ENCODE measurements at places on chromosomes 5 and 9. TPM values are rescaled to one million over a fixed set of nuclear protein-coding genes. Genes with fewer than 3 reads are reported as not detected.

Gene WHRN
- total RNA-seq: 0.20 TPM

DNA sequence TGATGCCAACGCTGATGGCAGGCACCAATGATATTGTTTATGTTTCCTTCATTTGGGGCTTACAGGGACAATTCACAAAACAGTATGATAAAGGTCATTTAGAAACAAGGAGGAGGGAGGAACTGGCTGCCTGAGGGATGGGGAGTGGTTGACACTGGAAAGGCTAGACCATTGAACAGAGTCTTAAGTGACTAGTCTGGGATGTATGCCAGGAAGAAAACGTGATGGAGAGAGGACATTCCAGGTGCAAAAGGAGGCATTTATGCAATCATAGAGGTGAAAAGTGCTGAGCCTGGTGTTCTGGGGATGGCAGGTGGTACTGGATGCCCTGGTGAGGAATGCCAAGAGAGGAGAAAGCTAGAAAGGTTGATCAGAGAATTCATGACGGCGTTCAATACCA lies 153.4 kb downstream of the ZNF462 start:
- DNase-seq: no peak

DNA sequence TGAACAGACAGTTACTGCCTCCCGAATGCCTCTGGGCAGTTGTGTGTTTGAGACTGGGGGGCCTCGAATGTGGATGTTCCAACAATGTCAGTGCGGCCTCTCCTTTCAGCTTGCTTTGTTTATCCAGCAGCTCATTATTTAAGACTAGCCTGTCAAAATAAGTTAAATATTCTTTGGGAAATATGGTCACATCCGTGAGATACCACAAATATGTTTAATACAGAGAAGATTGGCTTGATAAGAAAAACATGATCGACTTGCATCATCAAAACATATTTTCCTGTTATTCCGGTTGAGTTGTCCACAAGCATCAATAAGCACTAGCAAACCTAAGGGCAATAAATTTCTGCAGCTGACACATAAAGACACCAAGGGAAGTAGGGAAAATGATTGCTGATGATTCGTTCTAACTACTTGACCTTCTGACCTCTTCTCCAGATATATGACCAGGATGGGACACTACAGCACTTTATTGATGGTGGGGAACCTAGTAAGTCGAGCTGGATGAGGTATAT lies 66.5 kb downstream of the PRDM6 start:
- peak; percentile 42 for DNase-seq

Gene LECT2
- total RNA-seq: not detected

Gene OTULINL
- 0.40 TPM for total RNA-seq

GRCh38 chr9:110217656-110218099 lies 9.7 kb upstream of the C9orf152 start:
- peak; percentile 70 for DNase-seq

GRCh38 chr9:33697171-33697570 lies 98.2 kb upstream of the PRSS3 start:
- DNase-seq: no peak

DNA sequence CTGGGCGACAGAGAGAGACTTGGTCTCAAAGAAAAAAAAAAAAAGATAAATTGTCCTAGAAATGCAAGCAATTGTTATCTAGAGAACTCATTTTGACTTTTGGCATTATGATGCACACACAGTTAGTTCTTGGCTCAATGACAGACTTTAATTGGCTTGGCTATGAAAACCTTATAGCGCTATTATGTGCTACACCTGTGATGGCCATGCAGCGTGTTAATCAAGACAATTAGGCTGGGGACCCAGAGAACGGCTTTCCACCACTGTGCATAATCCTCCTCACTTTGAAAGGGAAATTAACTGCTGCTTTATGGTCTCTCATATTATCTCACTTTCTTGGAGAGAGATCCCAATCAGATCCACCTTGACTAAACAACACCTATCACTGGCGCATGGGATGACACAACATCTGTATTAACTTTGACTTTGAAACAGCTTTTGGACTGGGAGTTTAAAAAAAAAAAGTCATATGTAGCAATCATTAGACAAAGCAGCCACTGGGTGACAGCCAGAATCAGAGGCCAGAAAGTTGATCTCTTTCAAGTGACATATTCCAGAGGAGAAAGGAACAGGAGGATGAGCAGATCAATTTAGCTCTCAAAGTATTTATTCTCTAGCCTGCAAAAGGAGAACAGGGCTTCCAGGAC lies 132.5 kb downstream of the PPP2R2B start:
- DNase-seq: no peak

- peak; percentile 50 for DNase-seq
Observed at GRCh38 chr5:157563929-157564716, 11.5 kb downstream of the ADAM19 start.

Gene NAIP
- total RNA-seq: 2.4 TPM

Gene ENHO
- not detected for total RNA-seq

GRCh38 chr9:135908093-135908753 lies 877 bp upstream of the CAMSAP1 start:
- no peak for DNase-seq

DNA sequence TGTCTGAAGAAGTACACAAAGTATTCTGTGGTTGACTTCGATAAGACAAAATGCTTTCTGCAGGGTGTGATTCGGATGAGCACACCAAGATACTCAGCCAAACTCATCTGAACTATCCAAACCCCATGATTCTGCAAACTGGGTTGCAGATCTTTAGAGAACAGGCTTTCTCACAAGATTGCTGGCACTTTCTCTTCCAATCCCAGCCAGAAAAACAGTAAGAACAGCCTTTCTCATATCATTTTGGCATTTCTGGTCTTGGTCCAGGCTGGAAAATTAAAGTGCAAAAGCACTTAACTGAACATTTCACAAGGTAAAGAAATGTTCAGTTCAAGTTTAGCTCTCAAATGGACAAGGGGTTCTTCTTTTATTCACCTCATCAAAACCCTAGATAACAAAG lies 269.1 kb downstream of the NR2F1-AS1 start:
- no peak for DNase-seq

Gene PROP1
- total RNA-seq: not detected

DNA sequence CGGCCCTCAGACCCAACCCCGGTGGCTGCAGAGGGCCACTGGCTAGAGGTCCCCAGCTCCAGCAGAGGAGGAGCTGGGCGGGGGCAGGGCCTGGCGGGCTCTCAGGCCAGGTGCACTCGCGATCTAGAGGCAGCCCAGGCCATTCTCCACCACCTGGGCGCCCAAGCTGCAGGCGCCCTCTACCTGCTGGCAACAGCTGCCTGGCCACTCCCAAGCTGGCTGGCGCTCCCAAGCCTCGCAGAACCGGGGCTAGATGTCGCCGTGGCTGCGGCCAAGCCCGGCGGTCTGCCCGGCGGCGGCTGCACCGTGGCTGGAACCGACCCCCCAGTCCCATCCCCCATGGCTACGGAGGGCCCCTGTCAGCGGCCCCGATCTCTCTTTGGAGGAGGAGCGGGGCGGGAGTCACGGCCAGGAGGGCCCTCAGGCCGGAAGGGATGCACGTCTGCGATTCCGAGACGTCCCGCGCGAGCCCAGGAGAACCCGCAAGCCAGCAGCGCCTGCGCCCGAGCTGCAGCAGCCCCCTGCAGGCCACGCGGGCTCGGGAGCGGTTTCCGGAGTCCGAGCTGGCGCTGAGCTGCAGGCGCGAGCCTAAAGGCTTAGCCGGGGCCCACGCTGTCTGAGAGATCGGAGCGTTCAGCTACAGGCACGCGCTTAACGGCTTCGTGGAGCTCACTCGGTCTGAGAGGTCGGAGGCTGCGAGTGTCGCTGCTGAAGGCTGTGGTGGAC lies 44.3 kb upstream of the BICD2 start:
- DNase-seq: peak; percentile 63

Gene PCDHGA6
- total RNA-seq: 1.7 TPM

GRCh38 chr5:89758146-89758545 lies 651.4 kb downstream of the CETN3 start:
- no peak for DNase-seq

Gene APBA1
- total RNA-seq: 6.2 TPM

GRCh38 chr9:78437806-78438205 lies 140.9 kb downstream of the PSAT1 start:
- DNase-seq: no peak

DNA sequence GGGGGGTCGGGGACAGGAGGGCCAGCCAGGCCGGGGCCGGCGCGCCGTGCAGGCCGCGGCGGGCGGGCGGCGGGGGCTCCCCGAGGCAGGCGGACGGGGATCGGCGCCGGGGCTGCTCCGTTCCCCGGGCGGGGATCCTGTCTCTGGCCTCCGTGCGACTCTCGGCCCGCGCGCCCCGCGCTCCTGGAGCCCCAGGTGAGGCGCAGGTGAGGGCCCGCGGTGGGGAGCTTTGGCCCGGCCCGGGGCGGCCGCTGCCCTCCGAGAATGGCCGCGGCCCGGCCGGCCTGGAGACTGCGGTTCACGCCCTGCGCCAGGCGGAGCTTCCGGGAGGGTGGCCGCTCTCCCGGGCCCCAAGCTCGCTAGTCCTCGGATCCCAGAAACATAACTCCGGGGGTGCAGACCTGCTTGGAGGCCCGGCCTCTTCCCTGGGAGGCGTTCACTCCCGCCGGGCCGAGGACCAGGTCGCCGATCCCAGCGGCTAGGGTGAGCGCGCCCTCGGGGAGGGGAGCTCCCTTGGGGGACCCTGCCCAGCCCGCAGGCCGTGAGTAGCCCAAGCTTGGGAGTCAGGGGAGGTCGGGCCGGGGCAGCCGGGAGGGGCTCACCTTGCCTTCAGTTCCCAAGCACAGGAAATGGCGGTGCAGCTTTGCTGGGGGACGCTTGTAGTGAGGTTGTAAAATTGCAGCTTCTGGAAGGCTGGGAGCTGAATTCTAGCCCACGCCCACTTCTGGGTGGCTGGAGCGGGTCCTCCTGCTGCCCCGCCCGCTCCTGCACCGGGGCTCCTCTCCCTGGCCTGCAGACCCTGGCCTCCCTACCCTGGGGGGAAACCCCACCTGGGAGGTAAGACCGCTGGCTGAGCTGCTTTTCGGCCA lies 723 bp downstream of the PPP1R26 start:
- DNase-seq: peak; percentile 29

- DNase-seq: no peak
Observed at GRCh38 chr9:6692881-6693361, 47.4 kb upstream of the GLDC start.

GRCh38 chr9:127903557-127904475 lies 4.4 kb upstream of the ST6GALNAC6 start:
- DNase-seq: peak; percentile 74

DNA sequence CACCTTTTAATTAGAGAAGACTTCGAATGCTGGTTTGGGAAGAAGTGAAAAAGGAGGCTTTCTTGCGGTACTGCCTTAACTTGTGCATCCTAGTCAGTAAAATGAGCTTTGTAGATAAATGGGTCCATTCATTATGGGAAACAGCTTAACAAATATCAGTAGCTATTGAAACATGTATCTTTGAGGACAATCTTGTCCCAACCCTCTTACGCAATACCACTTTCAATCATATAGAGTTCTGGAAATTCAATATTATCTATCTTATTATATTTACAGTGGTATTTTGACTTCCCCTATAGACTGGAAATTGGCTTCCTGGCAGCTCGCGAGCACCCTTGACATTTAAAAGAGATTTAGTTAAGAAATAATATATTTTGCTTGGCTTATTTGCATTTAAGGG lies 565.8 kb upstream of the NUDT12 start:
- DNase-seq: no peak

DNA sequence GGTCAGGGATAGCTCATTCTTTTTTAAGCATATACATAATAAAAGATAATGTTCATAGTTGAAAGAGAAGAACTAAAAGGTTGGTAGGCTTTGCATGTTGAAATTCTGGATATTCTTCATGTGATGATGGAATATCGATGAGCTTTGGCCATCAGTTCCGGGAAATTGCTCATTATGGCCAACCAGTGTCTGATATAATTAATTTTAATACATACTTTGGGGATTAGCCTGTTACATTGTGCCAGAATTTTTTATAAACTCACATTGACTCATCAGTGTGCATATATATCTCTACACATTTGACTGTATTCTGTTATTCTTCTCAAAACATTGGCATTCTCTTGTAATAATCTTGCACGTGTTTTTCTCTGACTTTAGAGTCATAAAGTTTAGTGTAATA lies 84.3 kb downstream of the NNT start:
- no peak for DNase-seq

Gene POLR1E
- 11.3 TPM for total RNA-seq

DNA sequence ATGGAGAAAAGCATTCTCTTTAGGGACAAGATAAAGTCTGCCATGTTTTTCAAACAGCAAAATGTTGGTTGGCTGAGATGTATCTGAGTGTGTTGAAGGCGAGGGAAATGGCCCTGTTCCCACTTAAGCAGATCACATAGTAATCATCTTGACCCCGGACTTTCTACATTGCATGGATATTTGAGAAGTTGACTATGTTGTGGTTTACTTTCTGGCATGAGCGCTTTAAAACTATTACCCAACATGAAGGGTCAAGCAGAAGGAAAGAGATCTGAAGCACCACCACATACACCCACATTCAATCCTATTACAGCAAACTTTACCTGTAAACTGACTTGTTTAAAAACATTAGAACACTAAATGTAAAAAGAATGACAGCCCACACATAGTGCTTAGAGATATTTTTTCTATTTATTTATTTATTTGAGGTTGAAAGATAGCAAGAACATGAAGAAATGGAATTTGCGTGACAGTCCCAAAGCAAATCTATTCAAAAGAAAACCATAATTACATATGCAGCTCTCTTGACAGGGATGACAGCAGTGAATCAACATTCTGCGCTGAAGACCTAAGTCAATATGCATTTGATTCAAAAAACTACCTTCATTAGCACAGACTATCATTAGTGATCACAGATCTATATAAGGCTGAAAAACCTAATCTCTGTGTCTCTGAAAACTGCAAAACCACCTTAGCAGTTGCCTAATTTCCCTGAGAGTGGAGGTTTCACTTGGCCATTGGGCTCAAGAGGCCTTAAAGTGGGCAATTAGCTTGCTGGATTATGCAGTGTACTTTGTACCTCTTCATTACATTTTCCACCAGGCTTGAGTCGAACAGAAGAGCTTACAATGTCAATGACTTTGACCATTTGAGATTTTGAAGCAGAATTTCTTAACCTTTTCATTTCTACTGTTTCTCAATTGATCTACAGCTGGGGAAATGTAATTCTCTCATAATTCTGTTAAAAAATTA lies 195.0 kb downstream of the PDE4D start:
- DNase-seq: no peak

Gene HARS2
- 21.1 TPM for total RNA-seq
